ENCODE measurements at places on chromosomes 4 and X.
A peak's percentile ranks its signal among the peaks of the same experiment; 100 is the strongest.

DNA sequence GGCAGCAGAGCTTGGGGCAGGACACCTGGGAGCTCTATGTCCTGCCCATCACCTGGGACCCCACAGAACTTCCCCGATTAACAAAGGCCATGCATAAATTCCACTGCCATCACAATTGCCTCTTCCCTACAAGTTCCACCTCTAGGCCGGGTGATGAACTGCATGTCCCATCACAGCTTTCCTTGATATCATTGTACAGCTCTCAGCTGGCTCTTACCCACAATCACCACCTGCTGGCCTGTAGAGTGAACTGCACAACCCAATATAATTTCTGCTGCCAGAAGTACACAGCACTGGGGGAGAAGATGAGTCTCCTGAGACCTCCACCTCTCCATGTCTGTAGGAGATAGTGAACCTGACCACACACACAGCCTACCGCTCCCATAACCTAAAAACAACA is 285.0 kb upstream of the AADAT start:
- peak; percentile 6 for DNase-seq

DNA sequence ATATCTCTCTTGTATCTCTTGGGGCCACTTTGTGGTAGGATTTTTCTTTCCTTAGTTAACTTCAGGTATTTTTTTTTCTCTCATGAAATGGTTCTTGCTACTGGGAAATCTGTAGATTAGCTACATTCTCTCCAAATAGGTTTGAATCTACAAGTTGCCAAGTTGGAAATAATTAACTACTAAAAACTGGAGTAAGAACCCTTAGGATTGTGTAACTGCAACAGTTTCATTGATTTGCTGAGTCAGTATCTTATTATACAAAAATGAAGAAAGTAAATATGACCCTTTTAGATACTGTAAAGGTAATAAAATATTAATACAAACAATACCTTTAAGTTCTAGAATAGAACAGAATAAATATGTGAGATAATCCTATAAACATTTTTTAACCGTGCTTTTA is 327.9 kb downstream of the CXXC4 start:
- no peak for DNase-seq

GRCh38 chrX:30313322-30313721 is 4.1 kb upstream of the NR0B1 start:
- DNase-seq, result no peak

DNA sequence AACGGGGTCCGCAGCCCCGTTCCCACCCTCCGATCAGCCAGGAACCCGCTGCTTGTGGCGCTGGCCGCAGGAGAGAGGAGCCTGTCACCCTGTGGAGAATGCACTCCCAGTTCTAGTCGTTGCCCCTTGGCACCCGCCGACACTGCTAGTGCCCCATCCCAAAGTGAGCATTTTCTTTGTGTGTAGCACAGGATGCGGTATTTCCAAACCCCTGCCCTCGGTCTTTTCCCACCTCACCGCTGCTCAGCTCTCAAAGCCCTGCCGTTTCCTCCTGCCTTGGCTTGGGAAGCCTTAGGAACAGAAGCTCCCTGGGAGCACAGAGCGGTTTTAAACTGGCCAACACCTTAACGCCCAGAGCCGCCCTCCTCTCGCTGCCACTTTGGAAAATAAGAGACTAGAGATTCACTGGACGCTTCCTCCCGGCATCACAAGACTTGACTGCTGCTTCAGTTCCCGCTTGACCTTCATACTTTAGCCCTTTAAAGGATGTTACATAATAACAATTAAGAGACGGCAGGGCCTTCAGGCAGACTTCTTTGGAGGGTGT is 772 bp downstream of the CYP4V2 start:
- peak; percentile 43 for DNase-seq

GRCh38 chr4:153573881-153574802 is 108.0 kb downstream of the TMEM131L start:
- peak; percentile 60 for DNase-seq

- no peak for DNase-seq
These were observed 199.7 kb downstream of the CRLF2 start for GRCh38 chrX:1012678-1013300.

DNA sequence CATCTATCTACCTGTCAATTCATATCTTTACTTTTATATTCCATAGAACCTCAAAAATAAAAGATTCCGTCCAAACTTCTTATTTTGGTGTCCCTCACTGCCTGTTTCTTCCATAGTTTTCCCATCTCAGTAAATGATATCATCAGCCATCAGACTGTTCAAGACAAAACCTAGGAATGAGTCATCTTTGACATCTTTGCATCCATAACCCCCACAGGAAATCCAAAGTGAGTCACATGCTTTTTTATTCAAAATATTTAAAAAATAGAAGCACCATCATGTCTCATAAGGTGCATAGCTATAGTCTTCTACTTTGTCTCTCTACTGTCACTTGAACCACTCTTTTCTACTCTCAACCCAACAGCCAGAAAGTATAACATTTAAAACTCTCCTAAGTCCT is 29.9 kb upstream of the CXXC4 start:
- no peak for DNase-seq

GRCh38 chr4:25770847-25771246 is 91.9 kb downstream of the SEL1L3 start:
- DNase-seq, result no peak

DNA sequence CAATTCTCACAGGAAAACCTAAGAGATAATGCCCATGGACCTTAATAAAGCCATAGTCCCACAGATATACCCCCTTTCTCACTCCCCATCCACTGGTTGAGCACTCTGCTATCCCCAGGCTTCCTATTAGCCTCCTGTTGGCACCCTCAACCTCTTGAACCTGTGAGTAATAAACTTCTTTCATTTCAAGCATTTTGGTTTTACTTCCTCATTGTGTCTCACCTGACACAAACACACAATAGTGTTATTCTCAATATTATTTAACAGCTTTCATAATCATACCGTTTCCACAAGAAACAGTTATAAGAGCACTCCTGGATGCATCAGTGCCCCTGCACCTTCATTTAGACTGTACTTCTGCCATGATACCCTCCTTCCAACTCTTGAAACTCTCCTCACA is 56.8 kb downstream of the TRPC5 start:
- DNase-seq, result no peak

DNA sequence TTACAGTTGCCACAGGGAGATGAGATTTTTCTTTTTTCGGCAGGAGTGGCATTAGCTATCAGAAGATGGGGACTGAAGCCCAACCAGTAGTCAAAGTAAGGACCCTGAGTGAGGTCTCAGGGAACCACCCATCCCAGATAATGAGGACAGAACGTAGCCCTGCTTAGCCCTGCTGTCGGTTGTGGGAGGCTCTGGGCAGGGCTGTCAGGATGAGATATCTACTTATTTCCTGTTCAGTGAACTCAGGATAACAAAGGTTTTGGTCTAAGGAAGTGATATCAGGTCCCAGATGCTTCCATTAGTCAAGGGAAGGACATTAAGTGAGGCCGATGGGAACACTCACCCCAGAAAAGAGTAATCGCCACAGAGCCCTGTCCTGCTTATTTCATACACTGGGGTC is 2.3 kb downstream of the MAGEB16 start:
- DNase-seq, result no peak

DNA sequence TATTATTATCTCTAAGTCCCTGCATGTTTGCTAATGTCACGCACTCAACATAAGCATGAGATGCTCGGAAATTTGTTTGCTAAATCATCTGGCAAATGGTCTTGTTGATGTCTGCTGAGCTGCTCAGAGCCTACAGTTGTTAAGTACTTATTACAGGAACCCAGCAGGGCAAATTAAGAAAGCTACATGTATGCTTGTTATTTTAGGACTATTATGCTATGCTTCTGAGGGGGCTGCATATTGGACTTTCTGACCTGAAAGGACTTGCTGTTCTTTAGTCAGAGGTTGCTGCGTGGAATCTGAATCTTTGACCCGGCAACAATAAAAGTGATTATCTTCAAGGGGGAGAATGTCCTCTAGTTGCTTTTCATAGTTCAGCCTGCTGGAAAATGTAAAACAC is 36.3 kb upstream of the TENM3 start:
- no peak for DNase-seq
